Femur (tissue), 1 donor: ENCODE measurements at places on chromosomes 1 and 21.

DNA sequence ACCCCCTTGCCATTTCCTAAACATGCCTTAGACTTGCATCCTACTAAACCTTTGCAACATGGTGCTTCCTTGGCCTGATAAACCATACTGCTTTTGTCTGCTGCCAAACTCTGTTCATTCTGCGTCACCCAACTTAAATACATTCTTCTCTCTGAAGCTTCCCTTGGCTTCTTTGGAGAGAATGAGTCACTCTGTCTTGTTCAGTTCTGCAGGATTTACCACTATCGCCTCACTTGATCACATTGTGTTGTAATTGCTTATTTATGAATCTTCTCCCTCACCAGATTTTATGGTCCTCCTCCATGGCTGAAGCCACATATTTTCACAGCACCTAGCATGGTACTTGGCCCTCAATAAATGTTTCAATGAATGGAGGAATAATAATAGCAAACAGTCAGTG, 21.7 kb upstream of the TUT4 start:
- no peak for DNase-seq

DNA sequence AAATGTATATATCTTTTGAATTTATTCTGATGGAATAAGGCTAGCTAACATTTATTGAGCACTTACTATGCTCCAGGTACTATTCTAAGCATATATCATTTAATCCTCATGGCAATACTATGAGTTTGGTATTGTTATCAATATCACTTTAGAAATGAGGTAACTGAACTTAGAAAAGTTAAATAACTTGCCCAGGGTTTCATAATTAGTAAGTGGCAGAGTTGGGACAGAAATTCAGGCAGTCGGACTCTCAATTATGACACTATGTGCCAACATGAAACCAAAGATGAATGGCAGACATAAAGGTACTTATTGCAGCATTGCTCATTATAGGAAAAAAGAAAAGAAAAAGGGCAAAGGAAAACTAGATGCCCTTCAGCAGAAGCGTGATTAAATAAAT, 48.2 kb downstream of the RAB3GAP2 start:
- DNase-seq: no peak

DNA sequence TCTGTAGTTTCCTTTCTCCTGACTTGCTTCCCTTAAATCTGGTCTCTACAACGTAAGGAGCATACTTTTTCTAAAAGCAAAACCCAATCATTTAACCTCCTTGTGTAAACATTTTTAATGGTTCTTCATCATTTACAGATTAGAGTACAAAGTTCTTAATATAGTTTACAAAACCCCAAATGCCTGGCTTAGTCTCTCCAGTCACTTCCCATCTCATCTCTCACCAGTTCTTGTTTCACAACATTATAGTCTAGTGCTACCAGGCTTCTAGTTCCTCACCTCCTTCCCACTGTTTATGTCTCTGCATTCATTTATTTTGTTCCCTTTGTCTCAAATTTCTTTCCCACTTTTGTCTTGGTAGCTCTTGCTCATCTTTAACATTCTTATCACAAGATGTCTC, 168.4 kb downstream of the FASLG start:
- no peak for DNase-seq

DNA sequence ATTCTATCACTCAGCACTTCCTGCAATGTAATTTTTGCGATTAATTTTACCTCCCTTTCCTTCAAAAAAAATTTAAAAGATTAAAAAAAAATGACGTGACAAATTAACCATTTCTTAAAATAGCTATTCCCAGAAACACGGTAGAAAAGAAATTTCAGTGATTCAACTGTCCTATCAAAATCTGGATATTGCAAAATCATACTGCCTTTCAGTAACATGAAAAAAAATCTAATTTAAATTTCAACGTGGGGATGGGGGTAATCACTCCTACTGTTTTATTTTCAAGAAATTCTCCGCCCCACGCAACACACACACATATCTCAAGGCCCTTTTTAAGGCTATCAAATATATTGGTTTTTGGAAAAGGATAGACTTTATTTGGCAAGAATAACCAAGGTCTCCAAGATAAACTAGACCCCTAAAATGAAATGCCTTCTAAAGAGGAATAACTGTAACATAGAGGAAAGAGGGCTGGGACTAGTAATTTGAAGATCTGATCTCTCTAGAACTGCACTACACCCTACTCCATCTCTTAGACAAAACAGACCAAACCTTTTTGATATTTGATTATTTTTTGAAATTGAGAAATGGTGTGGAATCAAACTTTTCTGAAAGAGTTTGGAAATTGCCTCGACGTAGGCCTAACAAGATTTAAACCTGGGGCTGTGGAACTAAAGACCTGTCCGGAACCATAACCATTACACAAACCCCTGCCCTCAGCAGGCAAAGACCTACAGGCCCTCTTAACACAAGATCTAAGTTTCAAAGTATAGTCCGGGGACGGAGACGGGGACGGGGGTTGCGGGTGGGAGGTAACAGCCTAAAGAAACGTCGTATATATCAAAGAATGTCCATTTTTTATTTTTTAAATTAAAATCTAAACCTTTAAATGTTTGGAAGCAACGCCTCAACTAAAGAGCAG, 941 bp downstream of the ARNT start:
- no peak for DNase-seq

DNA sequence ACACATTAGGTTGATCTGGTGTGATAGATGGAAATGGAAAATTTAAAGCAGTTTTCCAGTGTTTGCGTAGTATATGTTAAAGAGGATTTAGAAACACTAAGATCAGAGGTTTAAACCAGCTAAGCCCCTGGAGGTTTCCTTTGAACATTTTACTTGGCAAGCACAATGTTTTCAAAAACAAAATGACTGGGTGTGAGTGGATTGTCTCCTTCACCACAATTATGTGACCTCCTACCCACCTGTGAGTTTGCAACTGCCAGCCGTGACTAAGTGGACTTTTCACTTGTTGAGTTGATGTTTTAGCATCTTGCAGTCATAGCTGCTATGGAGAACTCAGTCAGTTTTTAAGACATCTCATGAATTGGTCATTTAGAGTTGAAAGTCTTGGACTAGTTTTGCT, 4.7 kb downstream of the CCDC190 start:
- no peak for DNase-seq

DNA sequence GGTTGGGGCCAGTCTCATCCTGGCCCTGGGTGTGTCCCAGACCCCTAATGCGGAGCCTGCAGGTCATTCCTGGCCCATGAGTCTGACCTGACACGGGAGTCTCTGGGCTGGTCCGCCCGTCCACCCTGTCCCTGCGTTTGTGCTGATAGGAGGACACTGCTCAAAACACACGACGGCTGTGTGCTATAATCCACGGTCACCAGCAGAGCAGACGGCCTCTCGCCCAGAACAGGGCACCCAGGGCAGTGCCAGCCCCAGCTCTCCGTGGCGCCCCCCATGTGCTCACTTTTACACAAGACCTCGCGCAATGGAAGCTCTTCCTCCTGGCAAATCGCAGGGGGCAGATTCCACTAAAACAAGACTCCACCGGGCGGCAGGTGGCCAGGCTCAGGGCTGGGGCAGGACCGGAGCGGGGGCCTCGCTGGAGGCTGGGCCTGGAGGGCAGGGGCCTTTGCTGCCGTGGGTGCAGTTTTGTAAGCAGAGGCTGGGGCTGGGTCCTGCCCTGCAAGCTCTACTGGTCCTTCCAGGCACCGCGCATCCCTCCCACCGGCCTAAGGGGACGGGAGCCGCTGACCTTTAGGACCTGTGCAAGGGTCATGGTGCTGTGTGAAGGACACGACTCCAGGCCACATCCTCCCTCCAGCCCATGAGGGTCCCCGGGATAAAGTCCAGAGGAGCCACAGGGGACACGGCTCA, 10.6 kb upstream of the SLC19A1 start:
- DNase-seq: peak; percentile 18

DNA sequence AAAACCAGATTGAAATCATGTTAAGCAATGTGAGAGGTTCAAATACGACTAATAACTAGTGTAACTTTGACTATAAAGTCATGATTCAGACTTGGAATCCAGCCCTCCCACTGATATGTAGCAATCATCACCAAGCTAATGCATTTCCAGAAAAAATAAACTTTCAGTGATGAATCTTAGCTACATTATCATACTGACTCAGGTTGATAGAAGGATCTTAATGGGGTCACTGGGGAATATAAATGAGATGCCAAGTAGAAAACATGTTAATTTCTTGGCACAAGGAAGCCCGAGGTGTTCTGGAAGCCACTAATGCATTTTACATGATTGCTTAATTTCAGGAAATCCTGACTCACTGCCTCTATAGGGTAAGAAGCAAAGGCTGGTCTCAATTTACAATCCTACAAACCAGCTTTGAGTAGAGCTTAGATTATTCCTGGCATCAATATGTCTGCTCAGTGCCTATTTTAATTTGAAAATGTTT, 67.7 kb downstream of the SELENOF start:
- no peak for DNase-seq

DNA sequence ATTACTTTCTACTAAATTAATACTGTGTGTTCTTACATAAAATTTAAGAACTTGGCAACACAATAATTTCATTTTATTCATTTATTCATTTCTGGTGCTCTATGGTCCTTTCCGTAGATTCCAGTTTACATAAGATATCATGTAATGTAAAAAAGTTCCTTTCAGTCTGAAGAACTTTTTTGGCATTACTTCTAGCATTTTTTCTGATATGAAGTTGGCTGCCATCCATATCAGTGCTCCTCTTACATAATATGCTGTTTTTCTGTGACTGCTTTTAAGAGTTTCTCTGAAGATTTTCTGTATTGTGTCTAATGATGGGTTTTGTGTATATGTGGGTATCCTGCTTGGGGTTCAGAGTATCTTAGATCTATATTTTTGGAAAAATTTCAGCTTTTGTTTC, 34.8 kb downstream of the LIN9 start:
- DNase-seq: no peak

DNA sequence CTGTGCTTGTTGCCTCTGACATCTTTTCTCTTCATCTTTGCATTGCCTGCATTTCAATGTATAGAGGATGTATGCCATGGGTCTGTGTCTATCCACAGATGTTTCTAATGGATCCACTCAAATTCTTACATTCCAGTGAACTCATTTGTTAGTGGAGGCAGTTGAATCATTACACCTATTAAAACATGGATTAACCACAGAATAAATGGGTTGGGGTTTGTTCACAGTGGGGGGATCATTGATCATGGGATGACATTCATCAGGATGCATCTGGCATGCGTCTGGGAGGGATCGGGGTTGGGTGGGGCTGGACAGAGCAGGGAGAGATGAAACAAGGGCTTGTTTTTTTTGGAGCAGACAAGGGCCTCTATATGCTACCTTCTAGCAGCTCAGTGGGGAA, 182.5 kb downstream of the RHOU start:
- DNase-seq: no peak

DNA sequence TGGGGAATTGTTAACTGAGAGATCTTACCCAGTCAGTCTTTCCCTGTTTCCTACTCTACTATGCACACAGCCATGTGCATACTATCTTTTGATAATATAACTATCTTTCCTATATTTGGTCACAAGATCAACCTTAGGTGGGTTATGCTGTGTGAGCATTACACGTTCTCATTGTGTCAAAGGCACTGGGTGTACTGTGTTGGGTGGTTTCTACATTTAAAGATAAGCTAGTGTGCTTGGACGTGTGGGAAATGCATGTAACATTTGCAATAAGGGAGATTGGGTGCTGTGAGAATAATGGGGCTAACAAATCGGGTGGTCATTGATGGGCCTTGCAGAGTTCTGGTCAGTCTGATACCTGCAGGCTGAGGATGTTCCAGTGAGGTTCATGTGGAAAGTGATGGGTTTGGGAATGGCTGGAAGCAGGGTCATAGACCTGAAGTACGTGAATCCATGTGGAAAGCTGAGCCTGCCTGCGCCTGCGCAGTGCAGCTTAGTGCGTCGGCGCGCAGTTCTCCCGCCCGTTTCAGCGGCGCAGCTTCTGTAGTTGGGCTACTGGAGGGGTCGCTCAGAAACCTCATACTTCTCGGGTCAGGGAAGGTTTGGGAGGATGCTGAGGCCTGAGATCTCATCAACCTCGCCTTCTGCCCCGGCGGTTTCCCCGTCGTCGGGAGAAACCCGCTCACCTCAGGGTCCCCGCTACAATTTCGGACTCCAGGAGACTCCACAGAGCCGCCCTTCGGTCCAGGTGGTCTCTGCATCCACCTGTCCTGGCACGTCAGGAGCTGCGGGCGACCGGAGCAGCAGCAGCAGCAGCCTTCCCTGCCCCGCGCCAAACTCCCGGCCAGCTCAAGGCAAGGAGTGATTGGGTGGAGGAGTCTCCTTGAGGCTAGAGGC, at the start of gene MSH4:
MSH4 (plus strand) TSS at position 507 of the 897 bp plus-strand sequence; CDS start at position 611, 104 bp downstream.
- no peak for DNase-seq

DNA sequence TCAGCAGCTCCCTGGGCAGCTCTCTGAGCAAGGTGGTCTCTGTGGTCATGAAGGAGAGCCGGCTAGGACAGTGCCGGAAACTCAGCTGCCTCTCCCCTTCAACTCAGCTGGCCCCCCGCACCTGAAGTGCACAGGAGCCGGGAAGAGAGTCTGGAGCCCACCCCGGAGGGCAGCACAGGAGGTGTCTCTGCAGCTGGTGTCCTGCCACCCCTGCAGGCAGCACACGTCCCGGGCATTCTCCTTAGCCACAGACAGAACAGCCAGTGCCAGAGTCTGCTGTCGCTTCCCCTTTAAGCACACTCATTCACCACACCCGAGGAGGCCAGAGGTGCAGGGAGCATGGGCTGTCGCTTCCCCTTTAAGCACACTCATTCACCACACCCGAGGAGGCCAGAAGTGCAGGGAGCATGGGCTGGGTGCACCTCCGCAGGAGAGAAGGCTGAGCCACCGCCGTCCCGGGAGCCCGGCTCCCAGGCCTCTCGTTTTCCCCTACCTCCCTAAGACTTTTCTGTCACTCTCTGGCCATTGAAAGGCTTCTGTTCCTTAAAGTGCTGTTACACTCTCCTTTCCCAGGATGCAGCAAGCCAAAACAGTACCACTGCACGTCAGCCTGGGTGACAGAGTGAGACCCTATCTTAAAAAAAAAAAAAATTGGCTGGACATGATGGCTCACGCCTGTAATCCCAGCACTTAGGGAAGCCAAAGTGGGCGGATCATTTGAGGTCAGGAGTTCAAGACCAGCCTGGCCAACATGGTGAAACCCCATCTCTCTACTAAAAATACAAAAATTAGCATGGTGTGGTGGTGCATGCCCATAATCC, 16.9 kb upstream of the SAMD11 start:
- DNase-seq: peak; percentile 33

GRCh38 chr1:236766506-236766905, 28.6 kb upstream of the MTR start:
- DNase-seq: no peak

DNA sequence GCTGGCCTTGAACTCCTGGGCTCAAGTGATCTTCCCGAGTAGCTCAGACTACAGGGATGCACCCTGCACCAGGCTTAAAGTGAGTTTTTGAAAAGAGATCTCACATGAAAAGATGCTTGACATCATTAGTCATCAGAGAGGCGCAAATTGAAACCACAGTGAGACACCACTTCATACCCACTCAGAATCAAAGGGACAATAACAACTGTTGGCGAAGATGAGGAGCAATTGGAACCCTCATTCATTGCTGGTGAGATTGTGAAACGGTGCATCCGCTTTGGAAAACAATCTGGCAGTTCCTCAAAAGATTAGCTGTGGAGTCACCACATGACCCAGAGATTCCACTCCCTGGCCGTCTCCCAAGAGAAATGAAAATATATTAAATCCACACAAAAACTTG, 122.3 kb downstream of the PGBD5 start:
- DNase-seq: no peak
